ENCODE measurements at places on chromosomes 12 and 14.

DNA sequence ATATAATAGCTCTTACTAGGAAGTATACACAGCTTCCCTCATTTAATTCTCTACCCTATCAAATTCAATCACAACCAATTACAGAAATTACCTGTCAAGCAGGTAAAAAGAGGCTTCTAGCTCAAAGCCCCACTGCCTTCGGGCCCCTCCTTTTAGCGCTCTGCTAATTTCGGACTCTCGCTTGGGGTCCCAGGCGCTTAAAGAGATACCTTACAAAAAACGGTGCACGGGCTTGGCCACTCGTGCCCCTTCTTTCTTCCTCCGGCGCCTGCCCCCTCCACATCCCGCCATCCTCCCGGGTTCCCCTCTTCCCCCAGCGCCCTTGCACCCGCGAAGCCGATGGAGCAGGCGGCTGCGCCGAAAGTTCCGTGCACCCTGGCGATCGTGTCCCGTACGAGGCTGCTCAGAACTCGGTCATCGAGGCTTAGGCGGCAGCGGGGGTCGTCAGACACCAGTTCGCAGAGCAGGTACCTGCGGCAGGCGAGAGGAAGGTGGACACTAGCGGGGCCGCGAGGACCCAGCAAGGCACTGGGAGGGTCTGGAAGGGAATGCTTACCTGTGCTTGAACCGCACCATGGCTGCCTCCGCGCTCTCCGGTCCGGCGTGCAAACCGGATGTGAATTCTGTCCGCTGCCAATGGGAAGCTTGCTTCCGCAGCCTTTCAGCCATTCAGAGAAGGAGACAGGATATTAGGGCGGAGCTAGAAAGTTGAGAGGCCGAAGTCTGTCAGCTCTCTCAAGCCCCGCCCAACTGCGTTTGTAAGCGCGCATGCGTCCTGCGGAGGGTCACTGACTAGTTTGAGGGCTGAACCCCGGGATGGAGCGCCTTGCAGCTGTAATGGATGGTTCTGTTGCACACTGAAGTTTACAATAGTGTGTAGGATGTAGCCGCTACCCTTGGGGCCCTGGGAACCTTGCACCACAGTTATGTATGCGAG, at the start of gene POP5:
Gene POP5, minus strand, starts transcription at position 616 of the 937 bp plus-strand sequence. Its CDS starts 40 bp downstream, at position 576.
- DNase-seq: peak; percentile 92

DNA sequence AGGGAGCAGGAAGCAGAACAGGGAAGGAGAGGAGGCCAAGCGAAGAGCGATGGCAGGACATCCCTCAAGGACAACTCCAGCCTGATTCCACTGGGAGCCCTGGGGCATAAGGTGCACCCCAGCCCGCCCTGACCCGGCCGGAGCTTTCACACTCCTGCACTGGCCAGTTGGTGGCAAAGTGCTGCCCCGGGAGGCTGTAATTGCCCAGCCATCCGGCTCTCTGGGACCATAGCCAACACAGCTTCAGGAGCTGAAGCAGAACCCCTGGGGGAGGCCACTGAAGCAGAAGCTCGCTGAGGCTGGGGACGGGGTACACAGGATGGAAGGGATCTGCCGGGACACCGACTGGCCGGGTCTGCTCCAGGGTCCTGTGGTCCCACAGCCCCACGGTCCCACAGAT, 41.9 kb upstream of the BEGAIN start:
- DNase-seq: no peak

DNA sequence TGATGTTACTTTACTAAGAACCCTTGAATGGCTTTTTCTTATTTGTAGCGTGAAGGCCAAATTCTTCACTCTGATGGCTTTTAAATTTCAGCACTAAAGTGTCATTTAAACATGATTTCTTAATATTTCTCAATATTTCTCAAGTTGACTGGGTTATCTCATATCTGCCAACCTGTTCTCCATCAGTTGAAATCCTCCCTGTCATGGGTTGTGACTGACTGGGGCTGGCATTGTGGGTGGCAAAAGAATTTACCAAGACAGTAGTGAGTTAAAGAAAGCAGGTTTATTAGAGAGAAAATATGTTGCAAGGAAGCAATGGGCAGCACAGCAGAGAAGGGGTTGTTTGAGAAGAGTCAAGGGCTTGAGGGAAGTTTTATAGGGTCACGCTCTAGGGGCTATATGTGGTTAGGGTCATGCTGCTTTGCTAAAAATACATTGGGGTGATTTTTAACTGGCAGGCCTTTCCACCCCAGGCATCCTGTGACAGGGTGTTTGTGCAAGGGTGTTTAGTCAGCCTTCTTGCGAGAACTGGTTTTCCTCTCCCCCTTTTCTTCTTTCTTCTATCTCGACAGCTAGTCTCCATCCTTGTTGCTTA, 232.8 kb upstream of the SEL1L start:
- no peak for DNase-seq

GRCh38 chr12:104106965-104107364, 31.0 kb downstream of the NFYB start:
- DNase-seq: no peak

- no peak for DNase-seq
Measured at GRCh38 chr14:63892265-63892664, 39.5 kb downstream of the SYNE2 start.

GRCh38 chr14:103541709-103542604, 13.0 kb downstream of the TRMT61A start:
- no peak for DNase-seq

GRCh38 chr12:80708259-80708974, 983 bp downstream of the MYF6 start:
- no peak for DNase-seq

- no peak for DNase-seq
Measured at GRCh38 chr12:6626654-6627283, 9.0 kb downstream of the LPAR5 start.

DNA sequence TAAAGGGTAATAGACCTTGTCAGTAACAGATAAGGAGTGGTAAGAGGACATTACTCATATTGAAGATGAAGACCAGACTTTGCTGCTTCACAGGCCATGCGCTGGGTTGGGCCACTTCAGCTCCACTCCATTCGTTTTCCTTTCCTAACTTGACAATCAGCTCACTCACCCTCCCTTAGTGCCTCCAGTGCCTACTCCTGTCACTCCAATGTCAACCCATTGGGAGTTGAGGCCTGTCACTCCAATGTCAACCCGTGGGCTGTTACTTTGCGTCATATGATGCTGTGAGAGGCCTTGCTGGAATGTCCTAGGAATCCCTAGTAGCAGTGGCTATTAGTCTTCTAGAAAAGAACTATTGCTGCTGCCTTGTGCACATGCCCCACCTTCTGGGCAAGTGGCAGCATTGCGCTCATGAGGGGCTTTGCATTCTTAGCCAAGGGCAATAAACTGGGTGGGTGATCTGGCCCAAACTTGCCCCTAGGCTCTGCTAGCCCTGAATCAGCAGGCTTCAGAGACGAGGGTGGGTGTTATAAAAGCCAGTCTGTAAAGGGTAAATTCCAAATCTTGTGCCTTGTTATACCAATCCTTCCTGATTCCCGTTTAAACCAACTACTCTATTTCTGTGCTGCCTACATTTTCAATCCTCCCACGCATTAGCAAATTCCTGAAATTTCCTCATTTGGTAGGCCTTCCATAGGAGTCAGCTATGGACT, 36.1 kb downstream of the BAZ2A start:
- DNase-seq: peak; percentile 62

Measured in activated naive CD8-positive, alpha-beta T cell treated with anti-CD3 and anti-CD28 coated beads for 36 hours (primary cell).